ENCODE measurements at places on chromosomes 2 and 18.

DNA sequence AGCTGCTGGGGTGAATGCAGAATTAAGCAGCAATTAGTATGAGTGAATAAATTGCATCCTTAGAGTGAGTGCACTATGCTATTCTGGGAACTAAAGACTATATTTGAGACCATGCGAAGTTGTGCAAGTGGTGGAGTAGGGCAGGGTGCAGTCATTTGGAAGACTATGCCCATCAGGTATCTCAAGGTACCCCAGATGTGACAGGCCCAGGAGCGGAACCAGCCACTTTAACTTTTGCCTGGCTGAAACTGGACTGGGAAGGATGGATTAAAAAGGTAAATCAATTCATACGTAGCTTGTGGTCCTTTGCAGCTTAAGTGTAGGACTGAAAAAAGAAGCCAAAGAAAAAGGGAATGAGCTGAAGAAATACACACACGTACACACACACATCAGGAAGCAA is 1.7 kb downstream of the KYNU start:
- DNase-seq, result no peak

DNA sequence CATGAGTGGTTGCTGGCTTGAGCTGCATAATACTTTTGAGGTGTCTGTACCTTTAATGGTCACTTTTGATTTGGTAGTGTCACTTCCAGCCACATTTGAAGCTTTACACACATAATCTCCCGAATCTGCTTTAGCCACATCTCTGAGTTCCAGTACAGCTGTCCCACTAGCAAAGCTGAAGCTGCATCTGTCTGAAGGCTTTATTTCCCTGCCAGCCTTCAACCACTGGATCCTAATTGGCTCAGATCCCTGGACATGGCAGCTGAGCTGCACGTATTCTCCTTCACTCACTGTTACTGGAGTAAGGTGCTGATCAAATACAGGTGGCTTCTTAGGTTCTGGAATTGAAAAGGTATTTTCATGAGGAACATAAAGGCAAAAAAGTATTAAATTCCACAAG is 99.7 kb downstream of the TTN start:
- DNase-seq, result peak; percentile 75

- no peak for DNase-seq
Measured at GRCh38 chr2:46375566-46376125, 78.4 kb downstream of the EPAS1 start.

DNA sequence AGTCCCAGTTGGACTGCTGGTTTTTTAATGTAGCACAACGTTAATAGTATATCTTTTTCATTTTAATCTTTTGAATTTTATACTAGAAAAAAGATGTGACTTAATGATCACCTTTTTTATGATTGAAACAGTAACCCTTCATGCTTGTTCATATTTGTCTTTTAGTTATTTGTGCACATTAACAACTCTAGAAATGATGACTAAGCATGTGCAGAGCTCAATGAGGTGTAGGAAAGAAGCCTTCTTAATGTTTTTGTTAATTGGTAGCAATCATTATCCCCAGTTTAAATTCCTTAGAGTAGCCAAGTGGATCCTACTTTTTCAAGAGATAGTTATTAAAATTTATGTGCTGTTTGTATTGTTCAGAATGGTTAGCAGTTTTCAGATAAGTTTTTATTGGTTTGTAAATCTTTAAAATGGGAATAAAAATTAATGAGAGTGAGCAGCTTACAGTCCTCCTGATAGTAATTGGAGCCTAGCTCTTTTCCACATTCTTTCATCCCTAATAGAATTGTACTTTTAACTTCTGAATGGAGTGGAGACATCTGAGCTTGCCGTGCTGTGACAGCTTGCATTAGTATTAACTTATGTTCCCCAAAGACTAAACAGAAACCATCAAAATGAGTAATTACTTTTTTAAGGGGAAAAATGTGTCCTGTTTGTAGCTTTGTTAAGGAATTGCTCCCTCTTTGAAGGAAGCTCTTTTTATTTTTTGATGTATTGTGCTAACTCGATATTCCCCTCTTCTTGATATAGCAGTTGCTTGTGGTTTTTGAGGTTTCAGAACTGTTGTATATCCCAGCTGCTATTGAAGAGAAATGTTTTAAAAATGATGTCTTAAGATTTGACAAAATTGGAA is 17.3 kb downstream of the PIK3C3 start:
- no peak for DNase-seq

GRCh38 chr2:42105330-42106256 is 57.8 kb downstream of the PKDCC start:
- no peak for DNase-seq

DNA sequence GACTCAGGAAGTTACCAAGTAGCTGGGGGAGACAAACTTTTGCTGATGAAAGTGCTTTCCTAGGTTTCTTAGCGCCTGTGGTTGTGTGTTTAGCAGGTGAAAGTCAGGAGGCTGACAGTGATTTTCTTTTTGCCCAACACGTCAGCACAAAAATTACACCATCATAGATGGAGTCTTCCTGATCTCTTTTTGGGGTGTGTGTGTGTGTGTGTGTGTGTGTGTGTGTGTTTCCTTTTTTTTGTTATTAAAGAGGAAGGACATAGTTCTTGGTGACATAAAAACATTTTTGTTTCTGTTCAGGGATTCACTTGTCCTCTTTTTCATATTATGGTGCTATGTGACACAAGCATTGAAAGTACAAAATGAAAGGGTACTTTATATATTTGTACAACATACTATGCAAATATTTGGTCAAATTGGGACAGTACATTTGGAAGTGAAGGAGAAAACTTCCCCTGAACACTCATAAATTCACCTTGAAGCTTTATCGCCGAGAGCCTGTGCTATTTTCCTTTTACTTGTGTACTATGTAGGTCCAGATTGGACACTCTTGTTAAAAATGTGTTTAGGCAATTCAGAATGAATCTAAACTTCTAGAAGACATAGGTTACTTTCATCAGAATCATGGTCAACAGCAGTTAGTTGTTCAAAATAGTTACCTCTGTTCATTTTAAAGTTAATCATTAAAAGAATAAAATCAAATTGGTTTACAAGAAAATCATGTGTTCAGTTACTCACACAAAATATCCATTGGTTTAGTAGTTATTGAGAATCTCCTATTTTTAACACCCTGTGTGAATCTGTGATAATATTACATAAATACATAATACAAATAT is 491.9 kb downstream of the IRS1 start:
- no peak for DNase-seq

DNA sequence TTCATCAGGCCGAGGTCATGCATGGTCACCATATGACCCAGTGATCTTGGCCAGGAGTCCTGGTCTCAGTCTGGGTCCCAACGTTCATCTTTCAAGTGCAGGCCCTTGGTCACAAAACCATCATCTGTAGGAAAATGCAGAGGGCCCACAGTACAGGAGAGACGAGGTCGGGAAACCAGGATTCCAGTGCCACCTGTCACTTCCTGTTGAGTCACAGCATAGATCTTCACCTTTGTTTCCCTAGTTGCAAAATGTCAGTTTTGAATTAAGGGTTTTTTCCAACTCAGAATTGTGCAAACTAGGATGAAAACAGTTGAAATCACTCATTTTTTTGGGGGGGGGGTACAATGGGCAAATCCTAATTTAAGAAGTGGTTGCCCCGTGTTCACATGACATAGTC is 162.2 kb downstream of the INSIG2 start:
- DNase-seq, result no peak

DNA sequence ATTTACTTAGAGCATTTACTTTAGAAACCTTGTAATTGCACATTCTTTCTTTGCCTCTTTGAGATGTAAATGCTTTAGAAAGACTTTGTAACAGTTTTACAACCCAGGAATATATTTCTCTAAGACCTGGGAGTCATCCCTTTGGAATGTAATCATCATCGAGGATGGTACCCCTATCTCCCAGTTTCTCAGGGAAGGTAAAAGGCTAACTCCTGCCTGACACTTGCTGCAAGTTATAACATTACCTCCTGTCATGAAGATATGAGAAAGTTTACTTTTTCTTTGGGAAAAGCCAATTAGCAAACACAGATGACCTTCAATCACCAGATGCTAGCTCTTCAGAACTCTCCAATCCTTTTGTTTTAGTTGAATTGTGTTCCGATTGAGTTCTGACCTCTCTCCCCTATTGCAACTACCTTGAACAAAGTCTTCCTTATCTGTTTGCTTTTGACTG is 420.3 kb upstream of the FSIP2 start:
- DNase-seq, result no peak

- DNase-seq, result no peak
Measured at GRCh38 chr2:58666323-58666970, 425.3 kb upstream of the FANCL start.

DNA sequence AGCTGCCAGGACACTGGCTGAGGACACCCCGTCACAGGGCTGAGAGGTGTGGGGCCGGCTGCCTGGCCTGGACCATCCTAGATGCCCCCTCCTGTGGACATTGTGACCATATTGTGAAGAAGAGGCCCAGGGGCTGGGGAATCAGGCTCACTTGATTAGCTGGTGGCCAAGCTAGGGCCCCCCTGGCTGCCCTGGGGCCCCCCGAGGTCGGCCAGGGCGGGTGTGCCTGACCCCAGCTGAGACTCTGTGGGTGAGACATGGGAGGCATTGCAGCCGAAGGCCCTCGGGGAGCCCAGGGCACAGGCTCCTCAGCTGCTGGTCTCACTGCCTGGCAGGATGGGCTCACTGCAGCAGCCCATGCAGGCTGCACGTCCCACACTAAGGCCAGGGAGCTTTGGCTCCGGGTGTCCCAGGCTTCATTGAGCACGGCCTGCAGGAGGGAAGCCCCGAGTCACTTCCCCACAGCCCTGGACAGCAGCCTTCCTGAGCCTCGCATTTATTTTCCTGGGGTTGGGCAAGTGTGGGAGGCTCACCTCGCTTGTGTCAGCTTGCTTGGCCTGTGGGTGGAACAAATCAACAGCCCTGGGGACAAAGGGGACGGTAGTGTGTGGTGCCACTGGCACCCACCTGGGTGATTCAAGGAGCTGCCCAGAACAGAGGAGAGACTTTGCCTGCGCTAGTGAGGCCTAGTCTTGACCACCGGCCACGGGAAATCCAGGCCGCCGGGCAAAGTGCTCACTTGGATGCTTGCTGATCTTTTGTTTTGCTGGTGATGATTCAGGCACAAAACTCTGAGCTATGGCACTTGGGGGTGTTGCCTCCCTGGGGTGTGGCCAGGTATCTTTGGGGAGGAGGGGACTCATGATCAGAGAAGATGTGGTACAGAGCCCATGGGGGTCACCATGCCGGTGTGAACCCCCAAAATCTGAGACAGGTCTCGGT is 1.3 kb downstream of the GAL3ST2 start:
- no peak for DNase-seq

DNA sequence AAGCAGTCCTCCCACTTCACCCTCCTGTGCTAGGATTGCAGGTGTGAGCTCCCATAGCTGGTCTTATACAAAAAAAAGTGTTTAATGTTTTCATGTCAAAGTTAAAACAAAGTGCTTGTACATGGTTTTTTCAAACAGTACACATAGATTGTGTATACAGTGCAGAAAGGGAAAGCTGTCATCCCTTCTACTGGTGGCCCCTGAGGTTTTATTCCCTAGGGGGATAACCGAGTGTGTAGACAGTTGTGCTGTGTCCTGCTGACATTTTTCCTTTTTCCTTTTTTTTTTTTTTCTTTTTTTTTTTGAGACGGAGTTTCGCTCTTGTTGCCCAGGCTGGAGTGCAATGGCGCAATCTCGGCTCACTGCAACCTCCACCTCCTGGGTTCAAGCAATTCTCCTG is 10.8 kb downstream of the TUBB6 start:
- no peak for DNase-seq
